ENCODE measurements at places on chromosomes 2 and 18.

- DNase-seq: no peak
Measured at GRCh38 chr2:165505514-165505913, 36.0 kb downstream of the CSRNP3 start.

GRCh38 chr2:71896385-71897136, 251.1 kb downstream of the CYP26B1 start:
- DNase-seq: no peak

DNA sequence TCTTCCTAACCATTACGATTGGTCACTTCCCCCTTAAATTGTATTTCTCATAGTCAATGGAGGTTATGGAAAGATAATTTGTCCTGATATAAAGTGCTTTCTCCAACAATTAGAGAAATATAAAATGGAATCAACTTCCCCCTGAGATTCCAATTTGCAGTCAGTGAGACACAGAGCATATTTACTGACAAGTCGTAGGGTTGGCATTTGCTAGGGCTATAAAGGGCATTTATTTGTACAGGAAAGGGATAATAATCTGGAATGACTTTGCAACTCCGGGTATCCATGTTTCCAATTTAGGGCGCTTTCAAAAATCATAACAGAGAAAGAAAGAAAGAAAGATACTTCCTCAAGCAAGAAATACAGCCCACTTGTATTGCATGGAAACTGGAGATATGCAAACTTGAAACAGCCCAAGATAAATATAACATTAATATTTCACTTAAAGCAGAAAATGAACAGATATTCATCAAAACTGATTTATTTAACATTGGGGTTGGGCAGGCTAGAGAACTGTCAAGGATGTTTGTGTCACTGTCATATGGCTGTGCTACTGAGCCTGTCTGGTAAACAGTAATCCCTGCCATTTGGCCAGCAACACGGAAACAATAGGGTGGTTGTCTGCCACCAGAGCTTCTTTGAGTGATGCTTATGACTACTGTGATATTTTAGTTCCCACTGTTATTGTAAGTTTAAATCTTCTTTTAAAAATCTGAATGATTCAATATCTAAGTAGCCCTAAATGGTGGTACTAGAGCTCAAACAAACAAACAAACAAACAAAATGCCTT, 621.8 kb downstream of the LRP1B start:
- DNase-seq: no peak

GRCh38 chr18:62289047-62289446, 36.1 kb upstream of the TNFRSF11A start:
- DNase-seq: no peak

DNA sequence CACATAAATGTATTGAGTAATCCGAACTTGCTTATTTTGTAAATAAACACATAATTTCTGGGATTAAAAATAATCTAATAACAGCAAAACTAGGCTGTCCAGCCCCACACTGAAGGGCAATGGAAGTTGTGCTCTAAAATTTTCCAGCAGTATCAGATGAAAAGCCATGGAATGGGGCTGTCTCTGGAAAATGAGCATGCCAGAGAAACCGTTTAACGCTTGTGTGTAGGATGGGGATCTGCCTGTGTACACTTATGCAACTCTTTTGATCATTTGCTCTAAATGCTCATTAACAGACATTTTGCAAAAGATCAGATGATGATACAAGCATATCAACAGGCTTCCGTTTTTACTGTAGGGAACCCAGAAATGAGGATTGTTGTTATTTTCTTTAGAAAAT, 177.6 kb downstream of the SLC8A1 start:
- no peak for DNase-seq
